ENCODE measurements at places on chromosomes 12 and 14.

DNA sequence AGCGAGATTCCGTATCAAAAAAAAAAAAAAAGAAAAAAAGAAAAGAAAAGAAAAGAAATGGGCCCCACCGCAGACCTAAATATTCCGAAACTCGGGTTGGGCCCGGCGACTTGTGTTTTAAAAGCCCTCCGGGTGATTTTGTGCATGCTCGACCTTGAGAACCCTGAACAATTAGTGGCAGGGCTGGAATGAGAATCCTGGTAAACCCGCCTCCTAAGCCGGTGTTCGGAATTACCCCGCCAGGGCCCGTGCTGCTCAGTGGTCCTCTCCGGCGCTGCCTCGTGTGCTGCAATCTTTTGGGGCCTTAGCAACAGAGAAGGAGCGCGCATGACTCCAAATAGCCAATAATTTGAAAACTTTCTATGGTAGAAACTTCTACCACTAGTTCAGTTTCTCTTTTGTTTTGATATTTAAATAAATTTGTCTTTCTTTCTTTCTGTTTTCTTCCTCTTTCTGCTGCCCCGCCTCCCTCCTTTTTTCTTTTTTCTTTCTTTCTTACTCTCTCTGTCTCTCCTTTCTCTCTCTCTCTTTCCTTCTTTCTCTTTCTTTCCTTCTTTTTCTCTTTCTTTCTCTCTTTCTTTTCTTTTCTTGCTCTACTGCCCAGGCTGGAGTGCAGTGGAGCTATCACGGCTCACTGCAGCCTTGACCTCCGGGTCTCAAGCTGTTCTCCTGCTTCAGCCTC, 1.5 kb upstream of the GALNT6 start:
- DNase-seq, result no peak

DNA sequence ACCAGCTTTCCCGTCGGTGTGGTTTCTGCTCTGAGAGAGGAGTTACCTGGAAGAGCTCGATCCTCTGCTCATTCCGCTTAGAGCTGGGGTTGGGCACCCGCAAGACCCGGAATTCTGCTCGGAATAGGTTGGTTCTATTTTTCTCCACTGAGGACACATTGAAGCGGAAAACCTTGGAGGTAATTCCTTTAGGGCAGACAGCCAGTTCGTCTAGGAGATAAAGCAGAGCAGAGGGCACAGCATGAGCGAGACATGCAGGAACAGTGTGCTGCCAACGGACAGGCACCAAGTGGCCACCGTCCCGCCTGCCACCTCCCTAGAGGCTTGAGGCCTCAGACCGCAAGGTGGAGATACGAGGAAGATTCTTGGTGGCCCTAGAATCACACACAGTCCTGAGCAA, 10.3 kb downstream of the TGFB3 start:
- no peak for DNase-seq

- no peak for DNase-seq
Measured at GRCh38 chr14:90815822-90816662, at the start of gene TTC7B. Gene TTC7B (minus strand): TSS chr14:90816430. CDS start chr14:90816295, 135 bp downstream.

DNA sequence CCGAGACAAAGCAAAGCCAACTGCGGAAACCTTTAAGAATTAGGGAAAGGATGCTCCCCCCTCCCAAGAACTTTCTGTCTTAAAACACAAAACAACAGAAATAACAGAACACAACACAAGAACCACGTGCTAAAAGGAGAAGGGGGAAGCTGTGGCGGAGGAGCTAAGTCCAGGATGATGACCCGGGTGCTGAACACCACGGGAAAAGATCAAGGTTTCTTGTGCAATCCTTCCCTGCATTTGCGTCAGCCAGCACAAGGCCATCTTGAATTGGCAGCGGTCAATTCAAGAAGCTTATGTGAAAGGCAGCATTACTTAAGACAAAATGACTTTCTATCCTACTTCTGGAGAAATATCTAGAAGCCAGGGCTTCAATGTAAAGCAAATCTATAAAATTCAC, 11.0 kb upstream of the CREBL2 start:
- no peak for DNase-seq

DNA sequence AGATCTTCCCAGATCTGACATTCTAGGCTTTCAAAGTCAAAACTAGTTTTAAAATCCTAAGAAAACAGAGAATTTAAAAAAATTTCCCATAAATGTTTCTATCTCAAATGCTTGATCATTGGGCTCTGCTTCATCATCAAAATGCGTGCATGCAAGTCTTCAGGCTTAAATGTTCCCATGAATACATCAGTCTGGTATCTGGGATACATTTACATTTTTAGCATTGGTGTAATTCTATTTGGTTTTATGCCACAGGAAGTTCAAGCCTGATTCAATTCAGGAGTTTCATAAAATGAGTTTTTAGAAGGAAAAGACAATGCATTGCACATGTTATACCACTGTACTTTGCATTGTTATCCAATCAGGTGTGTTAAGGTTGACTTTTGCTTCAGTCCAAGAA, 336.4 kb downstream of the PCNX1 start:
- DNase-seq, result no peak

DNA sequence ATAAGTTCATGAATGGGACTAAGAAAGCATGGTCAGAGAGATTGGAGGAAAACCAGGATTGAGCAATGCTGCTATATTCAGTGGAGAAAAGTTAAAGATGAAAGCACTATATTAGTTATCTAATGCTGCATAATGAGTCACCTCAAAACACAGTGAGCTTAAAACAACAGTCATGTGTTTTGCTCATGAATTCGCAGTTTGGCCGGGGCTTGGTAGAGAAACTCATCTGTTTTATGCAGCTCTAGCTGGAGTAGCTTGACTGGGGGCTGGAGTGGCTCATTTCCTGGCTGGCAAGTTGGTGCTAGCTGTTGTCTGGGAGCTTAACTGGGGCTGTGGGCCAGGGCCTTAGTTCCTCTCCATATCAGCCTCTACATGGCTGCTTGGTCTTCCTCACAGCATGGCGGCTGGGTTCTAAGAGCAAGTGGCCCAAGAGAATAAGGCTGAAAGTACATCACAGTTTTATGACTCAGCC, 90.1 kb downstream of the ADCK1 start:
- no peak for DNase-seq

DNA sequence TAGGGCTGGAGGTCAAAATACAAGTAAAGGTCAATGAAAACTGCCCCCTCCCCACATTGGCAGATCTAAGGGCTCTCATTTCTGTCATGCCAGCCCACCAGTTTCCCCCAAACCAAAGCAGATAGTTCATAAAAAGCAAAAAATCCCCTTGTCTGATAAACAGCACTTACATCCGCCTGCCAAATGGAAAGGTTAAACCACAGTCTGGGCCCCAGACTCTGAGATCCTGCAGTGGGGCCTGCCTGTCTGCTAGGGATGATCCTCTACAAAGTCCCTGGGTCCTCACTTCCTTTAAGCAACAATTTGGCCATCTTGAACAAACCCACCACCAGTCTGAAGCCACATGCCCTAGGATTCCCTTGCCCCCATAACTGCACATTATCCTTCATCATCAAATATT, 9.7 kb upstream of the RPS26 start:
- DNase-seq, result no peak

DNA sequence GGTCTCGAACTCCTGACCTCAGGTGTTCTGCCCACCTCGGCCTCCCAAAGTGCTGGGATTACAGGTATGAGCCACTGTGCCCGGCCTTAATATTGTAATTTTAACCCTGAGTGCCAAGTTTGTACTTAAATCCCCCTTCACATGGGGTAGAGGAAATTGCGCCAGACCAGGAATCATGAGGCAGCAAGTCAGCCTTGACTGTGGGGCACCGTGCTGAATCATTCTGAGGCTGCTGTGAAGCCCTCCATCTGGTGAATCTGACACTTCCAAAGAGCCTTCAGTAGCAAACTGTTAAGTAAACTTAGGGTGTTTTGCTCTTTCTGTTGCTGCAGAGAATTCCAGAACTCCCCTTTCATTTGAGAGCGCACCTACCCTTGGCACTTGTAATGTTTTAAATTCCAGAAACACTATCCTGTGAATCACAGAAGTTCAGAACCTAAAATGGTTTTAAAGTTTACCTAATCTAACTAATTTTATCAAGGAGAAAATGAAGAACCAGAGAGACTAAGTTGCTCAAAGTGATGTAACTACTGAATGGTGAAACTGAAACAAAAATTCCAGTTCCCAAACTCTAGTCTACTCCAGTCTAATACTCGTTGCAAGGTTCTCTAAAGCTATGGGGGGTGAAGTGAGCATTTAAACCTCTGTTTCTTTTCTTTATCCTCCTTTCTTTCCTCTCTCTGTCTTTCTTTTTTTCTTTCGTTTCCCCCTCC, 7.5 kb downstream of the HEBP1 start:
- DNase-seq, result peak; percentile 84

- peak; percentile 59 for DNase-seq
Measured at GRCh38 chr14:99628887-99629618, 15.9 kb upstream of the HHIPL1 start.

DNA sequence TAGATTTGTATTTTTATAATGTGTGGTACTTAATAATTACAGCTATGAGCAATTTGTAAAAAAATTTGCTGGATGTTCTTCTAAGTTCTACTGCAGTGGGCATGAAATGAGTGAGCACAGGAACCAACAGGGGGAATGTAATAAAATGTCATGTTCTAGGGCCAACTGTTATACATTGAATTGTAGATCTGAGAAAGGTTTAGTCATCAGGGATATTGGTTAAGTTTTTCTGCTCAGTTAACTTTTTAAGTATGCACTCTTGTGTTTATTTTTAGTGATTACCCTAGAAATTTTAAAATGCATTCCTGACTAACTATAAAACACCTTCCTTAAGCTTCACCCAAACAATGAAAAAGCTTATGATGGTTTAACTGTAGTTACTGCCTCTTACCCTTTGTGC, 101.8 kb downstream of the CAND1 start:
- no peak for DNase-seq

- DNase-seq, result no peak
Measured at GRCh38 chr12:30945443-30946164, 19.1 kb downstream of the TSPAN11 start.

GRCh38 chr12:121181181-121181580, 28.7 kb upstream of the P2RX4 start:
- no peak for DNase-seq

GRCh38 chr14:36087411-36087810, 89.1 kb downstream of the PTCSC3 start:
- no peak for DNase-seq

DNA sequence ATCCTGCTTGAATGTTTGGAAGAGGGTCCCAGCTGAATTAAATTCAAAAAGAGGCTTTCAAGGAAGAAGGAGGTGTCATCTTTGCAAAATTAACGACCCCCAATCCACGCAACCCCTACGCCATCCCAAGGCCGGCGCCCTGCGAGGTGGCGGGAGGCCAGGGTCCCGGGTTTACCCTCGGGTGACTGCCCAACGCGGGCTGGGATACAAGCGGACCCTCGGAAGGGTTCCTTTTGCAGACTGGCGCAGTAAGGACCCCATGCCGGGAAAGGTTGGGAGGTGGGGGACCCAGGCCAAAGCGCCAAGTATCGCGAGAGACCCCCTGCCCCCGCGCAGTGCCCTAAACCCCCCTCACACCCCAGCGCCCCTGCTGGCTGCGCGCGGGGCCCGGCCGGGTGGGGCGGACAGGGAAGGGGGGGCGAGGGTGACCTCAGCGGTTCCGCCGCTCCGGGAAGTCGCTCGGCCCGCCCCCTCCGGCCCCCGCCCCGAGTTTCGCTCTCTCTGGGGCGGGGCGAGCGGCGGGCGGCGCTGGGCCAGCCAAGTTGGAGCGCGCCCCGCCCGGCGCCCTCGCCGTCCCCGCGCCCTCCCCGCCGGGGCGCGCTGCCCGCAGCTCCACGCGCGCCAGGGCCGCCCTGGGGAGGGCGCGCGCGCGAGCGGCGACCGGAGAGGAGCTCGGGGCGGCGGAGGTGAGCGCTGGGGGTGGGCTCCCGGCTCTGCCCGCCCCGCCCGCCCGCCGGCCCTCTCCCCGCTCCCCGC, 708 bp upstream of the ZBTB42 start:
- DNase-seq, result peak; percentile 79
